LHCN-M2 (cell line): ENCODE measurements at places on chromosomes 6 and 20. TPM values are rescaled to one million over a fixed set of nuclear protein-coding genes. Genes with fewer than 3 reads are reported as not detected.
A peak's percentile ranks its signal among the peaks of the same experiment; 100 is the strongest.

GRCh38 chr20:59077705-59078104 is 35.1 kb upstream of the PRELID3B start:
- DNase-seq = no peak

- DNase-seq = no peak
Measured at GRCh38 chr6:44000164-44000842, 126.9 kb downstream of the MRPL14 start.

- DNase-seq = no peak
Measured at GRCh38 chr20:46920114-46920513, 25.5 kb downstream of the EYA2 start.

- no peak for DNase-seq
Measured at GRCh38 chr6:36120539-36120938, 9.8 kb upstream of the MAPK13 start.

- DNase-seq = peak; percentile 9
Measured at GRCh38 chr20:22962567-22963439, 72.3 kb upstream of the SSTR4 start.

DNA sequence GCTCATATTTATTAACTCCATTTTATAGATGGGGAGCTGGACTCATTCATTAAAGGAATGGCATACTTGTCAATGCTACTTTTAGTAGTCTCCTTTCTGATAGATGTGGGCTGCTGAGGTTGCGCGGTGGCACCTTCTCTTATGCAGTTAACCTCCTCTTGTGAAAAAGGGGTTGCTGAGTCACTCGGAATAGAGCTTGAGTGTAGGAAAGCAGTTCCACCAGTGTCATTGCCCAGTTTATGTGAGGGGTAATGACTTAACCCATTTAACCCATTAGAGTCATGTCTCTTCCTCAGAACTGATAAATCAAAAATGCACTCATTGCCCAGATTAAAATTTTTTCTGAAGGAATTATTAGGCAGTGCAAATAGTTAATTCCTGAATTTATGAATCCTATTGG is 6.3 kb downstream of the MAPK14 start:
- no peak for DNase-seq

GRCh38 chr6:47275640-47276039 is 34.1 kb downstream of the TNFRSF21 start:
- DNase-seq = no peak

GRCh38 chr6:16305246-16305725 is 66.9 kb downstream of the GMPR start:
- no peak for DNase-seq

- peak; percentile 19 for DNase-seq
Measured at GRCh38 chr6:142760152-142760551, 184.8 kb downstream of the HIVEP2 start.

- peak; percentile 15 for DNase-seq
Measured at GRCh38 chr20:32437391-32438074, 79.4 kb downstream of the ASXL1 start.

GRCh38 chr6:140736231-140736630 is 1361.8 kb upstream of the CITED2 start:
- DNase-seq = peak; percentile 5

DNA sequence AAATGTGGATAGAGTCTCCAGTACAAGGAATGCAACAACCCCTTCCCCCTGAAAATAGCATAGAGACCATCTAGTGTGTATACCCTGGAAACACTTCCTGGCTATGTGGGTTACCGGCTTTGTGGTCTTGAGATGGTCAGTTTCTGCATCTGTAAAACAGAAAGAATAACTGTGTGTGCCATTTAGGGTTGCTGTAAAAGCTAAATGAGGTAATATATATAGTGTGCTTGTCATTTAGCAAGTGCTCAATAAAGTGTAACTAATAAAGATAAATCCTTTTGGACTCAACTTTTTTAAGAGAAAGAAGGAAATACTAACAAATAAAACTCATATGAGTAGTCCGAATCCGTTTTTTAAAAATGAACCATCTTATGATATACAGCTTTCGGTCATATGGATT is 109.1 kb downstream of the SOBP start:
- no peak for DNase-seq

GRCh38 chr20:23461180-23461579 is 8.5 kb upstream of the CST11 start:
- no peak for DNase-seq

GRCh38 chr6:77361018-77361417 is 102.3 kb downstream of the HTR1B start:
- DNase-seq = peak; percentile 4

DNA sequence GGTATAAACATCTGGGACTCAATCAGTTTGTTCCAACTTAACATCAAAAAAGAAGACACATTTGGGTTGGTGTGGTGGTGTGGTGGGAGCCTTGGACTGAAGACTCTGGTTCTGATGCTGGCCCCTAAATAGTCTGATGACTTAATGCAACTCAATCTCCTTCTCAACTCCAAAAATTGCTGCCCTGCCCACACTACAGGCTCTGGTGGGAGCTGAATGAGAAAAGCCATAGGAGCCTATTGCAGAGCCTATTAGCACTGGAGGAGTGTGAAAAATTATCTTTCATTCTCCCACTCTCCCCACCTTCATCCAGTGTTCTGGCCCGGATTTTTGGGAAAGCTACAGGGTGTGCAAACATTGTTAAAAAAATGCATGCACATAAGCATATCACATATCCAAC is 56.5 kb downstream of the DTNBP1 start:
- DNase-seq = no peak

- DNase-seq = no peak
Measured at GRCh38 chr6:35729722-35730121, 7.1 kb upstream of the ARMC12 start.

DNA sequence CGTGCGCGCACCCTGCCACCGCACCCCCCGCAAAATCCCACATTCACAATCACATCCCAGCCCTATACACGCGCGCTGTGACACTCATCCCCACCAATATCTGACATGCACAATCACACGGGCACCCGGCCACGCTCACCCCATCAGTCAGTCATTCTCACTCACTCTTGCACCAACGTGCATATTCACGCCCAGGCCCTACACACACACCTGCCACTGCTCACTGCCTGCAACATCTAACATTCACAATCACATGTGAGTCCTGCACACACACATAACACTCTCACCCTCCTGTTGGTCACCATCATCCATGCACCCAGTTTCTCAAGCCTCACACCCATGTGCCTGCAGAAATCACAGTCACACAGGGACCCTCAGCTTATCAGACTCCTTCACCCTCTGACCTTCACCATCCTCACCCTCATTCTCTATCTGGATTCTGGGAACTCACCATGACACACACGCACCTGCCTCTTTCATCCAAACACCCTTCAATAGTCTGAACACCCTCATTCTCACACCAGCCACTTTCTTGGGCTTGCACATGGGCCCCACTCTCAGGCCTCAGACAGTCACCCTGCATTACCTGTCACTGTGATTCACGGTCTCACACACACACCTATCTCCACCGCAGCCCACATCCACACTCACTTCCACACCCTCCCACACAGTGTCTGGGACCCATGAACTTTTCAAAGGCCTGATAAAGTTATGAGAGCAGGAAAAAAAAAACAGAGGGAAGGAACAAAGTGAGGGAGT is 748 bp upstream of the ATP9A start:
- DNase-seq = no peak

BPIFB4 gene
- not detected in 2 replicates for total RNA-seq

LST1 gene
- total RNA-seq = not detected in 2 replicates

SAMD5 gene
- 2.2 and 4.0 TPM in 2 replicates for total RNA-seq

SEL1L2 gene
- total RNA-seq = not detected in 2 replicates

SAMD3 gene
- not detected in 2 replicates for total RNA-seq

C6orf47 gene
- 30.0 and 31.3 TPM in 2 replicates for total RNA-seq

PAK5 gene
- not detected in 2 replicates for total RNA-seq

HEY2 gene
- not detected in 2 replicates for total RNA-seq

GJA1 gene
- 8.3 and 9.0 TPM in 2 replicates for total RNA-seq
